ENCODE measurements at places on chromosomes 12 and 14.
A peak's percentile ranks its signal among the peaks of the same experiment; 100 is the strongest.

GRCh38 chr12:87661786-87662377 lies 367.3 kb downstream of the C12orf50 start:
- no peak for DNase-seq

- no peak for DNase-seq
Measured at GRCh38 chr12:26869908-26870459, 37.0 kb upstream of the ITPR2 start.

GRCh38 chr14:73842851-73843250 lies 8.8 kb upstream of the PTGR2 start:
- no peak for DNase-seq

DNA sequence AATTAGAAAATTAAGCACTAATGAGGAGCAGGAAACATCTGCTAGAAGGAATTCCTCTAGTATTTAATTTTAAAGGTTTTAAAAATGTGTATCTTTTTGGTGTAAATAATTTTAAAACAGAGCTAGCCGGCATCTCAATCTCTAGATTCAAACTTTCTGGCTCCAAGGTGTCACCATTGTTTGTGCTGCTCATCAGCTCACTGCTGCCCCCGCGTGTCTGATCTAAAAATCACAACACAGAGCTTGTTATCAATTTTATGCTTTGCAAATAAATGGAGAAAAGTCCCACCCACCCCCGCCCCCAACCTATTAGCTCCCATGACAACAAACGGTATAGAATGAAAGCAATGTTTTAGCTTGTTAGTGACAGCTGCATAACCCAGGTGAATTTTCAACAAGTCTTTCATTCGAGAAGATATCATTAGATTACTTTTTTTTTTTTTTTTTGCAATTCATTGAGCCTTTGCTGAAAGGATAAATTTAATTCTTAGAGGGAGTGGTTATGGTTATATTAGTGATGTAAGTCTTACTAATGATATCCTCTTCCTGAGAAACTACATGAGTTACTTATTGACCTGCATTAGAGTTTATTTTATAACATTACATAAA lies 11.3 kb upstream of the ABHD12B start:
- peak; percentile 81 for DNase-seq

DNA sequence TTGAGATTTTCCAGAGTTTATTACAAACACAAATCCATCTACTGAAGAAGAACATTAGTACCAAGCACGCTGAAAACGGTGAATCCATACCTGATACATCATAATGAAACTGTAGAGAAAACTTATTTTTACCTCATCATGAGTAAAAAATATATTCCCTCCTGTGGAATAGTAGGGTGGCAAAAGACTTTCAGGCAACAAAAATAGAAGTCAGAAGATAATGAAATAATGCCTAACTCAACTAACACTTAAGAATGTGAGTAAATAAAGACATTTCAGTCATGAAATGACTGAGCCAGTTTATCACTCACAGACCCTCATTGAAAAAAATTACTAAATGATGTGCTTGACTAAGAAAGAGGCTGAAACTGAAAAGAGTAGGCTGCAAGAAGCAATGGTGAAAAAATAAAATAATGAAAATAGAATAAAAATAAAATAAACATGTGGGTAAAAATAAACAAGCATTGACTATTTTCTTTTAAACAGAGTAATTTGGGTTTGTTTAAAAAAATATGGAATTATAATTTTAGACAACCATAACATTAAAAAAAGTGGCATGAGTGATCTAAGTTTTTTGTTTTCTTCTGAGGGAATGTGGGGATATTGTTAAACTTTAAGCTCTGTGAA lies 148.6 kb downstream of the ASCL1 start:
- DNase-seq: no peak

DNA sequence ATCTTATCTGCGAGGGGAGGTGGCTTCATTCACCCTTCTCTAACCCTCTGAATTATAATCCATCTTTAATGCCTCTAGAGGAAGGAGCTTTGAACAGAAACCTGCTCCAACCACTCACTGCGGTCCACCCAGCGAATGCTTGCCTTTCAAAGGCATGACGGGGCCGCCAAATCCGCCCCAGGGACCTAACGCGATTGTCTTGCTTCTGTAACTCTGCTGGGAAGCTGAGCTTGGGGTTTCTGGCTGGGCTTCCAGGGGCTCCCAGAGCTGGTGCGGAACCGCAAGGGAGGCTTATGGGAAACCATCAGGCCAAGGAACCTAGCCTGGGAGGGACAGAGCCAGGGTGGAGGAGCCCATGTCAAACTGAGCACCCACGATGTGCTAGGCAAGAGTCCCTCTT lies 231.2 kb upstream of the LHX5 start:
- no peak for DNase-seq

DNA sequence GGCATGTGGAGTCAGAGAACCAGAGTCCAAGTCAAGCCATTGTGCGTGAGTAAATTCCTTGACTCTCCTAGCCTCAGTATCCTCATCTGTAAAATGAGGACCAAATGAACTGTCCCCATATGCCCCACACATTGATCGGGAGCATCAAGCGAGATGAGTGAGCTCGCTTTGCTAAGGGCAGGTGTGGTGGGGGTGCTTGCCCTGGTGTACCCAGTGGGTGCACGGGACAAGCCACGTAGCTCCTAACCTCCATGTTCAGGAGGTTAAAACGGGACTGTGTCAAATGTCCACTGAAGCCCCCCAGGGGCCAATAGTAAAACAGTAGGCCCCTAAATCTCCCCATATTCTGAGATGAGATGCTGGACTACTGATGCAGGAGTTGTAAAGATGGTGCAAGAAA lies 60.9 kb downstream of the SERPINA3 start:
- DNase-seq: no peak

- no peak for DNase-seq
Measured at GRCh38 chr12:54019924-54020590, 8.2 kb upstream of the HOXC6 start.

DNA sequence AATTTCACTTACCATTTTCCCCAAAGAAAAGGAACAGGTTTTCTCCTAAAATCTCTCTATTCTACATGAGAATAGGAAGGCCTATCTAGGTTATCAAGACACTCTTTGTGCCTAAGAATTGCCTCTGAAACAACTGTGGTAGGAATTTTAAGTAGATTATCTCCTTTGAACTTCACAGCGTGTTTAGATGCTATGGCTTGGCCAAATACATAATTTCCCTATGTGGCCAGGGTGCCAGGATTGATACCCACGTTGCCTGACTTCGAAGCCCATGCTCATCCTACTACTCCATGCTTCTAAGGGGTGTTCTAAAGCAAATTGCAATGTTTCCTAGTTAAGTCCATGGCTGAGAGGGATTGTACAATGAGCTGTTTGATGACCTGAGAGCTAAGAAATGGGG lies 241.5 kb upstream of the FBXO33 start:
- DNase-seq: no peak

GRCh38 chr12:111785651-111786050 lies 18.9 kb downstream of the ALDH2 start:
- DNase-seq: no peak

DNA sequence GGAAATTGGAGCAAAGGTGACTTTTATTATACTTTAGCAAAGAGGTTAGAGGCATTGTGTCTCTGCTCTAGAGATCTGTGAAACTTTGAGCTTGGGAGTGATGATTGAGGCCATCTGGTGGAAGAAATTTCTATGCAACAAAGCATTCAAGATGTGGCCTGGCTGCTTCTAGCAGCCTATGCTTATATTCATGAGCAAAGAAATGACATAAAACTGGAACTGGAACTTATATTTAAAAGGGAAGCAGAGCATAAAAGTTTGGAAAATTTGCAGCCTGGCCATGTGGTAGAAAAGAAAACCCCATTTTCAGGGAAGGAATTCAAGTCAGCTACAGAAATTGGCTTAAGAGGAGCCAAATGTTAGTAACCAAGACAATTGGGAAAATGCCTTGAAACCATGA lies 70.4 kb downstream of the SDR9C7 start:
- DNase-seq: no peak

DNA sequence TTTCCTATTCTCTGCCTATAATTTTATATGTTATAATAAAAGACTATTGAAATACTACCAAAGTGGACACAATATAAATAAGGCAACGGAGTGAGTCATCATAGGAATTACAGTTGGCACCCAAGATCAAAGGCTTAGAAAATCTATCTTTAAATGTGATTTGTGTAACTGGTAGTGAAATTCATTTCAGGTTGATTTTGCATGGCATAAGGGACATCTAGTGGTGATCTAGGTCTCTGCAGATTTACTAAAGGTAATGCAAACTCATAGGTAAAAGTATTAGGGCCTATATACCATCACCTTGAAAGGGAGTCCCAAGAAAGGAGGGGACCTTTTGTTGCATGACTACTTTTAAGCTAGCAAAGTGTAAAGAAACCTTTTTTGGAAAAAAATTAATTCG lies 527.2 kb downstream of the NRXN3 start:
- DNase-seq: peak; percentile 42

DNA sequence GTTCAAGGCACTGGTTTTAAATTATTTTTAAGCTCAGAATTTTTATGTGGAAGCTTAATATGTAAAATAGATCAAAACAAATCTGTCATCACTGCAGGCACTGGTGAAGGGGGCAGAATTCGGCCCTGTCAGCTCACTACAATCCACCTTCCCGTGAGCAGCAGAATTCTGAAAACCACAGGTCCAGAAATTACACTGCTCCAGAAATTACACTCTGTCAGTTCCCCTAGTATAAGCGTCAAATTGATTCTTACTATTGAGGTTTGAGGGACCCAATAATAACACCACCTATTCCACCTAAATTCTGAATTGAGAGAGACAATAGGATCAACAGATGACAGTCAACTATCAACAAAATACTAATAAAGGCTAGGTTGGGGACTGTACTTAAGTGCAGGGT lies 245.5 kb downstream of the PHLDA1 start:
- no peak for DNase-seq

DNA sequence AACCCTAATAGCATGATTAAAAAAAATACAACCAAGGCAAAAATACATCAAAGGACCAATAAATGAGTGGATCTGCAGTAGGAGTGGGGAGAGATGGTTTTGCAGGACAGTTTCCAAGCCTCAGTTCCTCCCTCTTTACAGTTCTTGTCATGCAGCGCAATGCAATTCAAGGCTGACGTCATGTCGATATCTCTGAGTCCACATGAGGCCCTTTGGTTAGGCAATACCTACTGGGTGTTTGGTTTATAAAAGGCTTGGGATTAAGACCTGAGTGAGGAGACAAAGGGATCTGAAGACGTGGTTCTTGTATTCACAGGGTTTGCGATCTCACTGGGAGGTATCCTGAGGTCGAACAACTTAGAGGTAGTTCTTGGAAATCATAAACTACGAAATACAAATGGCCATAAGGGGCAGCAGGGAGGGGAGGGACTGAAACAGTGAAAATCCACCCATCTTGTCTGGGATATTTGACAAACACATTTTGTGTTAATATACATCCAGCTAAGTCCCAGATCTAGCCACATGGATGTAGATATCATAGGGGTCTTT lies 441.0 kb downstream of the FUT8 start:
- no peak for DNase-seq

- DNase-seq: no peak
Measured at GRCh38 chr12:20274008-20274407, 94.3 kb upstream of the PDE3A start.

DNA sequence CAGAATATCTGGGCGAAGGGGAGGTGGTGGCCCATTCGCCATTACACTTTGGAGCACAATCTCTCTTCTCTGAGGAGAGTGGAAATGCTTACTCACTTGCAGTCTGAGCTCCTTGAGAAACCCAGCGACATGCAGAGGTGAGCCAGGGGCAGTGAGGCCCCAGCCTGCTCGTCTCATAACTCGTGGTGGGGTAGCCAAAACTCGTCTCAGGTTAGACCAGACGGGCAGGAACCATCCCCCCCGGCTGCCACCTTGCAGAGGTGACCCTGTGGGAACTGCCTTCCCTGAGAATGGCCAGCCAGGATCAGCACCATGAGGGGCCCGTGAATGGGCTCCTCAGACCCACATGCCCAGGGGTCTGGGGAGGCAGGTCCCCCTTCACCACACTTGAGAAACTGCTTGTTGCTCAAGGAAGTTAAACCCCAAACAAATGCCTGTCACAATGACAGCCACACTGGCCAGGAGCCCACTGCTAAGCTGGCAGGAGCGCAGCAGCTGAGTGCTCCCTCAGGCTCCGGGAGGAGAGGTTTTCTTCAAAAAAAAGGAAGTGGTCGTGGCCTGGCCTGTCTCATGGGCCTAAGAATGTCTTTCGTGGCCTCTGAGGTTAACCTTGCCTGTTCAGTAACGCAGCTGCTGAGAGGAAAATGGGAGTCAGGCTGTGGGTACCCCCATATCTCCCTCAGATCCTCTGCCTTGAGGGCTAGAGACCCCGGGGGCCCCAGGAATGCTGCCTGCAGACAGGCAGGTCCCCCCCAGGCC lies 9.2 kb upstream of the ALDH2 start:
- no peak for DNase-seq

- peak; percentile 87 for DNase-seq
Measured at GRCh38 chr14:96204151-96205058, at the start of gene BDKRB2. Gene BDKRB2, plus strand, starts transcription at chr14:96204839. Its CDS starts 32,269 bp downstream, at chr14:96237108.

- no peak for DNase-seq
Measured at GRCh38 chr14:92564344-92565039, 50.9 kb downstream of the RIN3 start.

GRCh38 chr14:34605461-34605860 lies 24.5 kb downstream of the SNX6 start:
- no peak for DNase-seq

All from T47D (cell line).